ENCODE measurements at places on chromosomes 11 and 22.
A peak's percentile ranks its signal among the peaks of the same experiment; 100 is the strongest.

DNA sequence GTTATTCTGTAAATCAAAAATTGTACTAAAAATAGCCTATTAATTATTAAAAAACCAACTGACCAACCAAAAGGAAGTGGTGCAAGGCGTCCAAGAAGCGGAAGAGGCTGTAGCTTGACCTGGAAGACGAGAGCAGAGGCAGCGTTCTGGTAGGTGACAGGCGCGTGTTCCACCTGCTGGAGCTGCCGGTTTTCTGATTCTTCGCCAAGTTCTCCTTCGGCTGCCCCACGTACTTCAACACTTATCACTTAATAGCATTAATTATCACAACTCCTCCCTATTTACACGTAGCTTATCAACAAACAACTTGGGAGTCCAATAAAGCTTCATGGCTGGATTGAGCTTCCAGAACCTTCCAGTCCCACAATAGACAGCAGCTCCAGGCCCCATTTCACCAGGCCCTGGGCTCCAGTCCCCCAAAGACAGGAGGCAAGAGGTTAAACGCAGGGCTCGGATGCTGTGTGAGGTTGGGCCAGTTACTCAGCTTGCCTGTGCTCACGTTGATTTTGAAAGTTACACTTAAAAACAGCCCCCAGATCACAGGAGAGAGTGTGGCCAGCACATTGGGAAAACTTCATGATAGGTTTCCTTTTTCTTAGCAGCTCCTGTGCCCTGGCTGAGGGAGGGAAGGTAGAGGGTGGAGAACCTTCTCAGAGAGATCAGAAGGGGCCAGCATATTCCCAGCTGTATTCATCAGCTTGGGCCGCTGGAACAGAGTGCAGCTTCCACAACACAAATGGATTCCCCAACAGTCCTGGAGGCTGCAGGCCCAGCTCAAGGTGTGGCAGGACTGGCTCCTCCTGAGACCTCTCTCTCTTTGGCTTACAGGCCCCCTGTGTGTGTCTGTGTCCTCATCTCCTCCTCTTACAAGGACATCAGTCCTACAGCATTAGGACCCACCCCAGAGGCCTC is 54.2 kb upstream of the FGF3 start:
- DNase-seq, result no peak

- peak; percentile 13 for DNase-seq
These were observed at the start of gene LRRC32 for GRCh38 chr11:76670485-76671236. TSS of gene LRRC32 (minus strand) at chr11:76670747. CDS start at chr11:76665954, 4,793 bp downstream.

DNA sequence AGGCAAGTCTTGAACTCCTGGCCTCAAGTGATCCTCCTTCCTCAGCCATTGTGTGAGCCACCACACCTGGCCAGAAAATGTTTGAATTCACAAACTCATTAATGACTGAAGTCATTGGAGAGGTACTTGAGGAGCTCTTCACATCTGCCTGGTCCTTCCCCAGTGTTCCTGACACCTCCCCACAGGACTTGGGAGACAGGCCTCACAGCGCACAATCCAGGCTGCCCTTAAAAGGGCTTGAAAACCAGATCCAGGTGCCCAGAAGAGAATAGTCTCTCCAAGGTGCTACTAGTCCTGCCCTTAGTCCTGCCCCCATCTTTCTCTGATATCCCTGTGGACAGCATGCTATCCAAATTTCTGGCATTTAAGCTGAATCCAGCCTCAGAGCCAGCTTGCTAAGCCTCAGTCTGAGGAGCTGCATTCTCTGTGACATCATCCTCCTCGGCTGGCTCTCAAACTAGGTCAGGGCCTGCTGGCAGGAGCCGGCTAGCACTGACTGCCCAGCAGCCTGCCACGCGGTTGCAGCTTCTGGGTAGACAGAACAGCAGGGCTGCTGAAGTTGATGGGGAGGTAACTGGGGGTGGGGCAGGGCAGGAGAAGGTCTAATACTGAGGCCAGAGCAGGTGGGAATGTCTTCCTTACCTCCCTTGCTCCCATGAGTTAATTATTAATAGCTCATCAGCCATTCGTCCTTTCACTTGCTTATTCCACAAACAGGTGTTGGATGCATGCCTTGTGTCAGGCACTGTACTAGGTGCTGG is 35.3 kb upstream of the NECTIN1 start:
- DNase-seq, result no peak

DNA sequence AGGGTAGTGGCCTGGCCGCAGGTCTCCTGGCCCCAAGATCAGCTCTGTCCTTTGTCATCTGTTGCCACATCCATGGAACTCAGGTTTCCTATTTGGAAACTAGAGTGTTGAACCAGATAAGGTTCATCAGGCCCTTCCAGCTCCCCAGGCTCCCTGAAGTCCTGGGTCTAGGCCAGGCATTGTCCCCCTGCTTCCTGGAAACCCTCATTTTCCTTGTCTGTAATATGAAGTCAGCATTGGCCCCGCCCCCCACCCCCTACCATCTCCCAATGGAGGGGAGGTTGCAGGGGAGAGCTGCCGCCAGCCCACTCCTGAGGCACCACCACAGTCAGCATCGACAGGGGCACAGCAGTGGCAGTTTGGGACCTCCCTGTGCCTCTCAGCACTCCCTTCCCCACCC is 9.0 kb upstream of the MS4A10 start:
- DNase-seq, result no peak

- DNase-seq, result no peak
These were observed 42.4 kb downstream of the ZBTB44 start for GRCh38 chr11:130272336-130272735.

- no peak for DNase-seq
These were observed 28.5 kb downstream of the MAML2 start for GRCh38 chr11:96314326-96315020.

DNA sequence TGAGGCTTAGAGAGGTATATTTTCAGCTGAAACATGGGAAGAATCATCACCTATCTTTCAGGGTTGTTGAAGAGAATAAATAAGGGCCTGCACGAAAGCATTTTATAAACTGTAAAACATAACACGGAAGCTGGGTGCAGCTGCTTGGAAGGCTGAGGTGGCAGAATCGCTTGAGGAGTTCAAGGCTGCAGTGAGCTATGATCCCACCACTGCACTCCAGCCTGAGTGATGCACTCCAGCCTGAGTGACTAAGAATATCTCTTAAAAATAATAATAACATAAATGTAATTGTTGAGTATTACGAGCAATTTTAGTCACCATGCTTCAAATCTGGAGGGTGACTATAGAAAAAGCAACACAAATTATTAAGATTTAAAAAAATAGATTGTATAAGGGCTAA is 16.3 kb downstream of the RBFOX2 start:
- DNase-seq, result no peak
